Thyroid gland (tissue), 4 donors: ENCODE measurements at places on chromosomes 16 and 17.

GRCh38 chr17:36736201-36737156, 135.1 kb downstream of the MRM1 start:
- H3K36me3 ChIP-seq, result no peaks in the 10 kb centered on the region
- no peak overlapping the region for H3K4me3 ChIP-seq
- no peaks in the 10 kb centered on the region for H3K27me3 ChIP-seq
- no peak overlapping the region for H3K27ac ChIP-seq

- H3K27ac ChIP-seq, result no peak overlapping the region
- H3K27me3 ChIP-seq, result no peaks in the 10 kb centered on the region
- no peak for DNase-seq
- H3K4me3 ChIP-seq, result no peak overlapping the region
Measured at GRCh38 chr16:3274490-3274889, 8.8 kb upstream of the ZNF263 start.

GRCh38 chr17:16352667-16353316, 477 bp downstream of the CENPV start:
- peak; percentile 28 for DNase-seq
- peak overlapping the region; percentile 35 for H3K4me3 ChIP-seq
- H3K36me3 ChIP-seq, result no peaks in the 10 kb centered on the region
- H3K27me3 ChIP-seq, result no peaks in the 10 kb centered on the region
- H3K4me1 ChIP-seq, result peaks cover 7% of the 10 kb centered on the region

GRCh38 chr17:81154961-81155360, 10.3 kb upstream of the PVALEF start:
- DNase-seq, result no peak
- no peaks in the 10 kb centered on the region for H3K27me3 ChIP-seq
- H3K36me3 ChIP-seq, result no peaks in the 10 kb centered on the region
- peaks cover 9% of the 10 kb centered on the region for H3K4me1 ChIP-seq
- H3K4me3 ChIP-seq, result no peak overlapping the region

DNA sequence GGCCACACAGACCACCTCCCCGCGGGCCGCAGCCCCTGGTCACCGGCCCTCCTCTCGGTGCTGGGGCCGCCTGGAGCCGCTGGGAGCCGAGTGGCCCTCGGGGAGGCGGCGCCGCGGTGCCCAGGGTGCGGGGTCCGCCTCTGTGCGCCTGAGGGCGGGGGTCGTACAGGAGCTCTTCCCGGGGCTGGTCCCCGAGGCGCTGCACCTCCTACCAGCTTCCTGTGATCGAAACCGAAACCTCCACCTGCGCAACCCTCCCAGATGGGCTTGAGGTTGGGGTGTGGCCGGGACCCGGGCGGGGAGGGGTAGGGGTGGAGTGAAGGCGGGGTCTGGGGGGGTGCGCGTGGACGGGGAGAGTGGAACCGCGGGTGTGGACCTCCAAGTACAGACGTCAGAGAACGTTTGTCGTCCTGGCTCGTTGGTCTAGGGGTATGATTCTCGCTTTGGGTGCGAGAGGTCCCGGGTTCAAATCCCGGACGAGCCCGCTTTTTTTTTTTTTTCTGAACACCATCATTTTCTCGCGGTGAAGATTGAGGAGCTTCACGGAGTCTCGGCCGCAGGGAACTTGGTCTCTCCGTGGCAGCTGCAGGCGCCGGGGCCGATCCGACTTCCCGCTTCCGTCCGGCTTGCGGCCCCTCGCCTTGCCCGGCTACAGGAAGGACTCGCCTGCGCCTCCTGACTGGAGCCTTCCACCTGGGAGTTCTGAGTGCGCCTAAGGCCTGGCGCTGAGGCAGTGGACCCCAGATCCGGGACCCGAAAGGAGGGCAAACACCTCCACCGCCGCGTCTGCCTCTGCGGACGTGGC, 23.9 kb downstream of the ZNF213 start:
- DNase-seq, result peak; percentile 92
- peak overlapping the region; percentile 87 for H3K27ac ChIP-seq
- H3K4me3 ChIP-seq, result peak overlapping the region; percentile 92

GRCh38 chr16:70582280-70582978, 58.8 kb downstream of the SF3B3 start:
- no peaks in the 10 kb centered on the region for H3K27me3 ChIP-seq
- DNase-seq, result no peak
- H3K36me3 ChIP-seq, result no peaks in the 10 kb centered on the region
- H3K4me1 ChIP-seq, result peaks cover 12% of the 10 kb centered on the region

GRCh38 chr16:85967111-85967510, 68.1 kb downstream of the IRF8 start:
- H3K4me1 ChIP-seq, result peaks cover 16% of the 10 kb centered on the region
- H3K36me3 ChIP-seq, result no peaks in the 10 kb centered on the region
- no peak for DNase-seq
- no peak overlapping the region for H3K4me3 ChIP-seq
- no peaks in the 10 kb centered on the region for H3K27me3 ChIP-seq

- H3K4me3 ChIP-seq, result no peak overlapping the region
- H3K27me3 ChIP-seq, result no peaks in the 10 kb centered on the region
- no peak overlapping the region for H3K27ac ChIP-seq
- no peak for DNase-seq
- no peaks in the 10 kb centered on the region for H3K36me3 ChIP-seq
Measured at GRCh38 chr16:17828012-17828411, 357.3 kb upstream of the XYLT1 start.

DNA sequence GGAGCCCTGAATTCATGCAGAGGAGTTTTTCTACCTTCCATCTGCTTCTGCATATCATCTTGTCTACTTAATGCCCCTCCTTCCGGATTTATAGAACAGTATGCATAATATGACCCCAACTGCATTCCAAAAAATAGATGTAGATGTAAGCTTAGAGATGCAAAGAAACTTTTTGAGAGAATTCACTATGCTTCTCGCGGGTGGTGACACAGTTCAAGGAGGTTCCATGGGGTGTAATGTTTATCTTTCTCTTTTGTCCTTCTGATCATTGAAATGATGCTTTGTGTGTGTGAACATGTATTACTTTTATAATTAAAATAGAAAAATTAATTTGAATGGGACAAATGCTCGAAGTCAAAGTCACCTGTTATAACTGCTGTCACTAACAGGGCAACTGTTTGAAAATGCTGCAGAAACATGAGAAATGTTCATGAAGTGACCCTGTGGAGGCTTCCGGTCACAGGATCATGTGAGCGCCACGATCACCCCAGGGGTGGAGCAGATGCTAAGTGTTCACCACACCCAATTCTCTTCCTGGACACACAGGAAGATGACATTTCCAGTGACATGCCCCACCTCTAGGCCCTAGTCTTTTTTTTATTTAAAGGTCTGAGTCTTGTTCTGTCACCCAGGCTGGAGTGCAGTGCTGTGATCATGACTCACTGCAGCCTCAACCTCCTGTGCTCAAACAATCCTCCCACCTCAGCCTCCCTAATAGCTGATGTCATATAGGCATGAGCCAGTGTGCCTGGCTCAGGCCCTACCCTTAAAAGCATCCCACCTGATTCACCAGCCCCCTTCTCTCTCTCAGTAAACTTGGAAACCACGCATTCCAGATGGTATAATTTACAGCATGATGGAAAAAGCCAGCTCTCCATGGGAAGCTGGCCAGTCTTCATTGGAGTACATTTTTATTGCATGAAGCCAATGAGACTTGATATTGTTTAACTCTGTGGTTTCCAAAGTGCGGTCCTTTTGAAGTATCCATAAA, 21.0 kb upstream of the AGRP start:
- H3K27me3 ChIP-seq, result no peaks in the 10 kb centered on the region
- peak overlapping the region; percentile 58 for H3K27ac ChIP-seq
- H3K36me3 ChIP-seq, result no peaks in the 10 kb centered on the region
- DNase-seq, result peak; percentile 33
- no peaks in the 10 kb centered on the region for H3K4me1 ChIP-seq

DNA sequence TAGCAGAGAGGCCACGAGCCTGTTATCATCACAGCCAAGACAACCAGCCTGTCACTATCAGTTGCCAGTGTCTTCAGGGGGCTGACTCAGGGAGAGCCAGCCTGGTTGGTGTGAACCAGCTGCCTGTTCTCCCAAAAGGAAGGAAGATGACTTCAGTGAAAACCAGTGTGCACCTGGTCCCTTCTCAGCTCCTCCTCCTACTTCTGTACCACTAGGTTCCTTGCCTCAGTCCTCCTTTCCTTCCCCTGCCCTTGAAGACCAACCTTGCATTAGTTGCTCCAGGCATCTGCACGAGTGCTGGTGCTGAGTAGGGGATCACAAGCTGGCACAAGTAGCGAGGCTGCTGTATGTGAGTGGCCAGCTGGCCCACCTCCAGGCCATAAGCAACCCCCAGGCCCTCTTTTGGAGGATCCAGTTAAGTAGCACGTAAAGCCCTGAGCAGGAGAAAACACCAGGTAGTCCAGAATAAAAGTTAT, 8.5 kb downstream of the TUBG1 start:
- DNase-seq, result no peak
- peaks cover 8% of the 10 kb centered on the region for H3K4me1 ChIP-seq
- no peak overlapping the region for H3K4me3 ChIP-seq

DNA sequence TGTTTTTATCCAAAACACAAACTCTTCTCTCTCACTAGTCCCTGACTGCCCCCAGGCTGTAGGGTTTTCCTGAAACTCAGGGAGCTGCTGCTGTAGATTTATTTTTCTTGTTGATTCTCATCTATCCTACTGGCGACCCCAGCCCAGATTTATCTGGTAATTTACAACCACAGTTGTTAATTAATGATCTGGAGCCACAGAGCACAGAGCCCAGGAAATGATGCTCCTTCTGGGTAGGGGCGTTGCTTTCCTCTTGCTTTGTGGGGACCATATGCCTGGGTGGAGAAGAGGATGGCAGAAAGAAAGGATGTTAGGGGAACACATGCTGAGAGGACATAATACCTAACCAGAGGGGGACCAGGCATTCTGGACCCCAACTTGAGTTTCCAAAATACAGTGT, 7.4 kb upstream of the ETV4 start:
- H3K4me3 ChIP-seq, result no peak overlapping the region
- no peaks in the 10 kb centered on the region for H3K36me3 ChIP-seq
- no peak for DNase-seq
- H3K27me3 ChIP-seq, result no peaks in the 10 kb centered on the region
- no peak overlapping the region for H3K27ac ChIP-seq
- H3K4me1 ChIP-seq, result peaks cover 8% of the 10 kb centered on the region

DNA sequence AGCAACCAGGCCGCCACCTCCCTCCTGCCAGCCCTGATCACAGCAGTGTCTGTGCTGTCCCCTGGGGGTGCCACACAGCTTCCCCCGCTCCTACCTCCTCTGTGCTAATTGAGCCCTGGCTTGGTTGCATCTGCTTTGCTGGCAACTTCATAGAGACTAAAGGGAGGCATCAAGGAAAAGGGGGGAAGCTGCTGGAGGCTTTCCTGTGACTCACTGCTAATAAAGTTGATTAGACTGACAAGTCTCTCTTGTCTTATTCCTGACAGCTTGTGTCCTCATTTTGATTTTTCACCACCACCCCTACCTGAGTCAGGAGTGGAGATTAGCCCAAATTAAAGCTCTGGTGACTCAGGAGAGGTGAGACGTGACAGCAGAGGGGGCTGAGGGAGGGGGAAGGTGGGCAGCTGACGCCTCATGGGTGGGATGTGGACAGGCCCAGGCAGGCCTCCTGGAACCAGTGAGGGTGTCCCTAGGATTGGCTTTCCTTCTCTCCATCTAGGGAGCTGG, 310.0 kb downstream of the CBLN1 start:
- no peak overlapping the region for H3K27ac ChIP-seq
- no peaks in the 10 kb centered on the region for H3K36me3 ChIP-seq
- no peak overlapping the region for H3K4me3 ChIP-seq
- H3K4me1 ChIP-seq, result no peaks in the 10 kb centered on the region
- H3K27me3 ChIP-seq, result no peaks in the 10 kb centered on the region

DNA sequence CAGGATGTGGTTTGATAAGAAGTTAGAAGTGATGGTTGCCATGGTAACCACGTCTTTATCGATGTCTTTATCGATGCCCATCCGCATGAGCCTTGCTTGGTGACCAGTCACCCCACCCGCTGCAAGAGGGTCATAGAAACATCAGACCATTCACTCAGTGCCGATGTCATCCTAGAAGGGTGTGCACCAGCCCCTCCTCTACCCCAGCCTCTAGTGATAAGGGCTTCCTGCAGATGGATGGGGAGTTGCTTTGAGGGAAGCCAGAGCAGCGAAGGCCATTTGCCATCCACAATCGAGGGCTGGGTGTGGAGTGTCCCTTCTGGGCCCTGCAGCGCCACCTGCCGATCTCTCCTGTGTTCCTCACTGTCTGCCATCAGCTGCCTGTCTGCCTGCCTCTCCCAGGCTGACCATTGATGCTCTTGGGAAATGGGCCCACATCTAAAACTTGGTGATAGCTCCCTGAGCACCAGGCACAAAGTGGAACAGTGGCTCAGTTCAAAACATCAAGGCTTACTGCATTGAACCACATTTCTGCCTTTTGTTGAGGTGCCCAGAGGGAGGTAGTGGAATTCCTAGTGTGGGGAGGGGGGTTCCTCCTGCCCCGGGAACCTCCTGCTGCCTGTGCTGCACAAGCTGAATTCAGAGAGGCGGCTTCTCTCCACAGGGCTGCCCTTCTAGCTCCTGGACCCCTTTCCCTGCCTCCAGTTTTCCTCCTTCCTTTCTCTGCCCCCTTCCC, 8.9 kb downstream of the CALB2 start:
- DNase-seq, result peak; percentile 19
- no peak overlapping the region for H3K27ac ChIP-seq
- no peak overlapping the region for H3K4me3 ChIP-seq

- no peaks in the 10 kb centered on the region for H3K36me3 ChIP-seq
- no peaks in the 10 kb centered on the region for H3K27me3 ChIP-seq
- H3K27ac ChIP-seq, result no peak overlapping the region
- no peak overlapping the region for H3K4me3 ChIP-seq
- no peaks in the 10 kb centered on the region for H3K4me1 ChIP-seq
- DNase-seq, result no peak
Measured at GRCh38 chr16:20089246-20089965, 15.7 kb upstream of the GPR139 start.

DNA sequence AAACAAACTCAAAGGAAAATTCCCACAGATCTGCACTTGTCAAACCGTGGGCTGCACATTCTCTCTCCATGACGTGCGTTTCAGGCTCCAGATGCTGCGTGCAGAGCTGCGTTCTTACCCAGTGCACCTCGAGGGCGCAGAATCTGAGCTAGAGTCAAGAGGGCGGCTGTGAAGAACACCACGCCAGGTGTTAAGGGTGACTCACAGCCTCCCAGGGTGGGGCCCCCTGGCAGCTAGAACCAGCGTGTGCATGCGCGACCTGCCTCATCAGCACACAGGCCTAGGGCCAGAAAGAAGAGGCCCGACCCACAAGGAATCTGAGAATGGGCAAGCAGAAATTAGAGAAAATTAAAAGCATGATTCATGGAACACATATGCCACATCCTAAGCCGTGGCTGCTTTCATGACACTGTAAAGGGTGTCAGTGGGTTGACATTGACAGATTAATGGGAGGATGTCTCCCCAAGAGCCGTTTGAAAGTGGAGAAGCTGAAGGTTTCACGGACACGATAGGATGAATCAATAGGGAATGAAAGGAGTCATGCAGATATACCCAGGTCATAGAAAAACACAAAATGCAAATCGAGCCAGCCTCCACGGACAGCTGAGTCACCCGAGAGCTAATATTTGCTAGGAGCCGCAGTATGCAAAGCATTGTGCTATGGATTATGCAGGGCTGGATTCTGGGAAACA, 29.0 kb downstream of the MARCHF10 start:
- no peaks in the 10 kb centered on the region for H3K36me3 ChIP-seq
- H3K27me3 ChIP-seq, result no peaks in the 10 kb centered on the region
- peak; percentile 62 for DNase-seq
- no peak overlapping the region for H3K27ac ChIP-seq
- H3K4me3 ChIP-seq, result no peak overlapping the region

- peaks cover 20% of the 10 kb centered on the region for H3K36me3 ChIP-seq
- DNase-seq, result no peak
- peak overlapping the region; percentile 72 for H3K27ac ChIP-seq
- H3K27me3 ChIP-seq, result no peaks in the 10 kb centered on the region
- H3K4me3 ChIP-seq, result no peak overlapping the region
Measured at GRCh38 chr16:57774705-57775285, 27.5 kb downstream of the KIFC3 start.
